Camera-type eye (tissue), 1 donor: ENCODE measurements at places on chromosomes 6 and 20. TPM values are rescaled to one million over a fixed set of nuclear protein-coding genes. Genes with fewer than 3 reads are reported as not detected.

Gene SCRT2
- 4.3 TPM for total RNA-seq

Gene C6orf132
- total RNA-seq: 4.4 TPM

Gene ANGPT4
- total RNA-seq: 0.60 TPM

Gene PGC
- not detected for total RNA-seq

Gene THEMIS
- total RNA-seq: 0.22 TPM

Gene CEP57L1
- 40.7 TPM for total RNA-seq

Gene HECA
- total RNA-seq: 32.0 TPM

Gene GPR6
- total RNA-seq: not detected

Gene TMEM170B
- 31.4 TPM for total RNA-seq

Gene SPDEF
- 1.8 TPM for total RNA-seq

Gene AVP
- not detected for total RNA-seq

Gene ULBP3
- 4.2 TPM for total RNA-seq

Gene WDR27
- 70.3 TPM for total RNA-seq

Gene NHSL1
- 46.6 TPM for total RNA-seq

Gene HRH3
- total RNA-seq: 1.3 TPM

Gene ADTRP
- 13.3 TPM for total RNA-seq

Gene CFAP206
- total RNA-seq: 3.4 TPM
